ENCODE measurements at places on chromosomes 11 and 22. TPM values are rescaled to one million over a fixed set of nuclear protein-coding genes. Genes with fewer than 3 reads are reported as not detected.

GRCh38 chr11:134024420-134025081, 44.3 kb upstream of the JAM3 start:
- peak; percentile 49 for DNase-seq

- DNase-seq, result no peak
Observed at GRCh38 chr11:910044-910588, 494 bp downstream of the CHID1 start.

C11orf16 gene
- not detected for total RNA-seq

MUC6 gene
- not detected for total RNA-seq

NAV2 gene
- 2.0 TPM for total RNA-seq

TBX10 gene
- not detected for total RNA-seq
